ENCODE measurements at places on chromosomes 6 and 20.

GRCh38 chr6:113763876-113764275, 93.3 kb upstream of the MARCKS start:
- DNase-seq: no peak

- DNase-seq: no peak
Observed at GRCh38 chr6:139175389-139175948, 40.6 kb downstream of the HECA start.

- no peak for DNase-seq
Observed at GRCh38 chr6:18412644-18413043, 25.5 kb downstream of the RNF144B start.

DNA sequence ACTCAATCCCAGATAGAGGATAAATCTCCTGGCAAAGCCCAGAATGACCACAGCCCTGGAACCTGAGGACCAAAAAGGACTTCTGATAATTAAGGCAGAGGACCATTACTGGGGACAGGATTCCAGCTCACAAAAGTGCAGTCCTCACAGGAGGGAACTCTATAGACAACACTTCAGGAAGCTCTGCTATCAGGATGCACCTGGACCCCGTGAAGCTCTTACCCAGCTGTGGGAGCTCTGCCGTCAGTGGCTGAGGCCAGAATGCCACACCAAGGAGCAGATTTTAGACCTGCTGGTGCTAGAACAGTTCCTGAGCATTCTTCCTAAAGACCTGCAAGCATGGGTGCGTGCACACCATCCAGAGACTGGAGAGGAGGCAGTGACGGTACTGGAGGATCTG, 992 bp downstream of the ZSCAN16 start:
- no peak for DNase-seq

- no peak for DNase-seq
Observed at GRCh38 chr6:21406316-21406715, 187.2 kb upstream of the SOX4 start.

- no peak for DNase-seq
Observed at GRCh38 chr6:137964876-137965275, 97.8 kb downstream of the TNFAIP3 start.

GRCh38 chr6:158279615-158280014, 32.6 kb upstream of the TULP4 start:
- DNase-seq: no peak
